Suppressor macrophage treated with lipopolysaccharide for 1 hour (primary cell): ENCODE measurements at places on chromosomes 13 and 19.
A peak's percentile ranks its signal among the peaks of the same experiment; 100 is the strongest.

DNA sequence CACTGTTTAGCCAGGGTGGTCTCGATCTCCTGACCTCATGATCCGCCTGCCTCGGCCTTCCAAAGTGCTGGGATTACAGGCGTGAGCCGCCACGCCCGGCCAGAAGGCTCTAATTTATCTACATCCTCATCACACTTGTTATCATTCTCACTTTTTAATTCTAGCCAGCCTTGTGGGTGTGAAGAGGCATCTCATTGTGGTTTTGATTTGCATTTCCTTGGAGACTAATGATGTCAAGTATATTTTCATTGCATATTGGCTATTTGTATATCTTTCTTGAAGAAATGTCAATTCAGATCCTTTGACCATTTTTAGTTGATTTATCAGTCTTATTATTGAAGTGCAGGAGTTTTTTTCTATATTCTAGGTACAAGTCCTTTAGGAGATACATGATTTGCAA is 27.7 kb upstream of the HIF3A start:
- DNase-seq = no peak

- peak; percentile 66 for DNase-seq
These were observed 64.1 kb downstream of the MRPL57 start for GRCh38 chr13:21240586-21240985.

GRCh38 chr13:32967584-32968182 is 48.5 kb upstream of the KL start:
- no peak for DNase-seq

GRCh38 chr19:3590991-3591659 is 5.8 kb downstream of the GIPC3 start:
- no peak for DNase-seq

GRCh38 chr13:80448725-80449124 is 107.8 kb upstream of the SPRY2 start:
- no peak for DNase-seq

- no peak for DNase-seq
These were observed 7.5 kb upstream of the CTXN1 start for GRCh38 chr19:7933411-7933810.

GRCh38 chr13:107964395-107964794 is 250.9 kb downstream of the LIG4 start:
- DNase-seq = no peak

- no peak for DNase-seq
These were observed 583 bp downstream of the ZNF615 start for GRCh38 chr19:52007451-52007805.

DNA sequence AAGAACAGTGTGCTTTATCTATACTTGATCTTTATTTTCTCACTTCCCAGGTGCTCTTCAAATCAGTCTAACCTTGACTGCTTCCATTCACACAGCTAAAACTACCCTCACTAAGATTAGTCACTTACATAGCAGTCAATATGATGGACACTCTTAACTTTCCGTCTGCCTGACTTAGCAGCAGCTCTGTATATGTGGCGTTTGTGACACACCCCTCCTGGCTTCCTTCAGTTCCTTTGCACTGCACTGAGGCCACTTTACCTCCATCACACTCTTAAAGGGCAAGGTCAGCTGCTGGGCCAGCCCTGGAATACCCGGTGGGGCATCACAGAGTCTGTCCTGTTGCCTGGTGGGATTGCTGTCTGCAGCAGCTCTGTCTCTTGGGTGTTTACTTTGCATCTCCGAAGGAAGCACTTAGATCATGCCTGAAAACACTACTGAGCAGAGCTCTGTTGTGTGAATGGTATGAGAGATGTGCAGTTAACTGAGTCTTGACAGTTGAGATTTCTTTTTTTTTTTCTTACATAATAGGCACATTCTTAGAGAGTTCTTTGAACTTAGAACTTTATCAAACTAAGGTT is 35.6 kb upstream of the IL17D start:
- no peak for DNase-seq

DNA sequence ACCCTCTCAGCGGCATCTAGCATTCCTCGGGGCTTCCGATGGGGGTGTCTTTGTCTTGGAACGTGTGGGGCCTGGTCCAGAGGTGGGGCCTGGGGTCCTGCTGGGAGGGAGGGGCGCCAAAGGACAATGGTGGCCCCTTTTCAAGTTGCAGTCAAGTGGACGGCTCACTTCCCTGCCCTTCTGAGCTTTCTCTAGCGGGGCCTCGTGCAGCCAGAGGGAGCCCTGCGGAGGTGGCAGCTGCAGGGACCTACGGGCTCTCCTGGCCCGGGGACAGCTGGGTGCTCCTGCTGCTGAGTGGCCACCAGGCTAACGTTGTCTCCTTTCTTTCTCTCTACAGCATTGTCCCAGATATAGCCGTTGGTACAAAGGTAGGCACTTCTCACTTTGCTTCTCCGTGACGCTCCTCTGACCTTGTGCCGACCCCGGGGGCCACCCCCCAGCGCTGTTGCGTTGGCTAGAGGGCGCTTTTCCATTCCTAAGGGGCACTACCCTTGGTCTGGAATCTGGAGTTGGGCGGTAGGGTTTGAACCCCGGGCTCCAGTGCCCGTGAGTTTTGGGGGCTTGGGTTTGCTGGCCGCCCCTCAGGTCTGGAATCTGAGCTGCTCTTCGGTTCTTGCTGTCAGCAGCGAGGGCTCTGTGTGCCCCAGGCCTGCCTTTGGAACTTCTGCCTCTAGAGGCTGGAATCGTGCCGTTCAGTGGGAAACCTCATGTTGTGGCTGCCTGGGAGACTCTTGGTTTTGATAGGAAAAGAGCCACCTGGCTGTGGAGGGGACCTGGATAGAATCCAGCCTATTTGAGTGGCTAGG is 2.0 kb downstream of the PTBP1 start:
- peak; percentile 63 for DNase-seq

DNA sequence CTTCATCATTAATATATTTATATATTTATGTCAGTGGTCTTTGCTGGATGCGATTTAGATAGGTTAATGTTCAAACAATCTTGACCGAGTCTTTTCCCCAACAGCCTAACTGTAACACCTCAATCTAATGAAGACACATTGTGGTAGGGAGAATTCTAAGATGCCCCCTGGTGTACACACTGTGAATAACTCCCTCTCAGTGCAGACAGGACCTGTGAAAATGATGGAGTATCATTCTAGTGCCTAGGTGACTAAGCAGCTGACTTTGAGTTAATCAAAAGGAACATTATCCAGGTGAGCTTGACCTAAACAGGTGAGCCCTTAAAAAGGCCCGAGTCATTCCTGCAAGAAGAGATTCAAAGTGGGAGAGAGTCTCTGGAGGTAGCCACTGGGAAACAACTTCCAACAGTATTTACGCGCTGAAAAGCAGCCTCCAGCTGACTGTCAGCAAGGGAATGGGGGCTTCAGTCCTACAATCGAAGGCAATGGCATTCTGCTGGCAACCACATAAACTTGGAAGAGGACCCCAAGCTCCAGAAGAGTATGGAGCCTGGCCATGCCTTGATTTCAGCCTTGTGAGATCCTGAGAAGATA is 28.0 kb upstream of the KBTBD7 start:
- peak; percentile 69 for DNase-seq

DNA sequence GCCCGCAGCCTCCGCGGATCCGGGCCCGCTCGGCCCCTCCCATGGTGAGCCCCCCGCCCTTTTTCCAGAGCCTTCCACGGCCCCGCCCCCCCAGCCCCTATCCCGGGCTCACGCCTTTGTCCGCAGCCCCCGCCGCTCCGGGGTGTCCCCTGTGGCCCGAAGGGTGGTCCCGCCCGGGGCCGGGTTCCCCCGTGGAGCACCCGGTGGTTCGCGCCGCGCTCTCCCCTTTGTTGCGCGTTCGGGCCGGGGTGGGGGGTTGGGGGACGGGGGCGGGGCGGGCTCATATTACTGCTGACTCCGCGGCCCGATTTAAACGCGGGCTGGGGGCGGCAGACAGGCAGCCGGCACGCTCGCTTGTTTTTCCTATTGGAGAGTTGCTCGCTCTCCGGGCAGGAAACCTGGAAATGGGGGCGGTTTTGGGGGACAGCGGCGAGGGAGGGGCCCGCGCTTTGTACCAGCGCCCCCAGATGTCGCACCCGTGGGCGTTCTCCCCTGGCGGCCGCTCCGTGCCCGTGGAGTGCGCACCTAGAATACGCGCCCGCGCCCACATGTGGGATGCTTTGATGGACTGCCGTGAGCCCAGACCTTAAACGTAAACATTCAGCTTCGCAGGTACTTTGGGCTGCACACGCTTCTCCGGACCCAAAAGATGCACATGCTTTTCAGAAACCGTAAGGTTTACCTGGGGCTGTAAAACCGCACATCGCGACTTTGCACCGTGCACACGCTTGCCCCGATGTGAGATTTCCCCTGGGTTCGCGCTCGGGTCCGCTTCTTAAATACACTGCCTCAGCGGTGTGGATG is 699 bp downstream of the PTOV1 start:
- peak; percentile 46 for DNase-seq

GRCh38 chr13:95298169-95298965 is 2.9 kb downstream of the ABCC4 start:
- no peak for DNase-seq

- no peak for DNase-seq
These were observed 179.8 kb downstream of the RBM26 start for GRCh38 chr13:79226250-79226649.

DNA sequence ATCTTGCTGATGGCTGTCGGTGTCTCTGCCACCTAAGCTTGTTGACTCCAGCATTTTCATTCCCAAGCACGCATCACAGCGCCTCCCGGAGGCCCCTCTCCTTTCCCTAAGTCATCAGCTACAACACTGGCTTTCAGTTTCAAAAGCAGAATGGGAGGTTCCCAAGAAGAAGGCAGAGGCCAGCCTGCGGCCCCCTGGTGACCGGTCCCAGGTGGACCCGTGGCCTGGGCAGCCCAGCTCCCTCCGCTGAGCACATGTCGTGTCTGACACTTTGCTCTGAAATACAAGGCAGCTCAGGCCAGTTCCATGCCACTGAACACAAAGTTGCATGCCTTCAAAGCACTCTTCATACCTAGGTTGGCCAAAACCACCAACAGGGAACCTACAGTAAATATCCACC is 8.5 kb downstream of the MLLT1 start:
- DNase-seq = no peak

DNA sequence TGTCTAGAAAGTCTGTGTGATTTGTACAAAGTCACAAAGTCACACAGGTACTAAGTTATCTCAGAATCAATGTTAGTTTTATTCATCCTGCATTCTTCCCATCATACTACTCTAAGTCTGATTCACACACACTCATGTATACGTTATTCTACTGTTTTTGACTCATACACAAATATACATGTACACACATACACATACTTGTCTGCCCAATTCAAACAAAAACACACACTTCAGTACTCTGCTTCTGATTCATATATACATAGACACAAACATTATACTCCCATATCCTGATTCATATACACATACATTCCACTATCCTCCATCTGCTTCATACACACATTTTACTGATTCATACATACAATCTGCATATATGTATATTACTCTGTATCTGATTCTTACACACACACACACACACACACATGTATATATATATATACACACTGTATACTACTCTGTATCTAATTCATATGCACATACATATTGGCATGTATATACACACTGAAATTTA is 69.3 kb downstream of the KLF12 start:
- no peak for DNase-seq

DNA sequence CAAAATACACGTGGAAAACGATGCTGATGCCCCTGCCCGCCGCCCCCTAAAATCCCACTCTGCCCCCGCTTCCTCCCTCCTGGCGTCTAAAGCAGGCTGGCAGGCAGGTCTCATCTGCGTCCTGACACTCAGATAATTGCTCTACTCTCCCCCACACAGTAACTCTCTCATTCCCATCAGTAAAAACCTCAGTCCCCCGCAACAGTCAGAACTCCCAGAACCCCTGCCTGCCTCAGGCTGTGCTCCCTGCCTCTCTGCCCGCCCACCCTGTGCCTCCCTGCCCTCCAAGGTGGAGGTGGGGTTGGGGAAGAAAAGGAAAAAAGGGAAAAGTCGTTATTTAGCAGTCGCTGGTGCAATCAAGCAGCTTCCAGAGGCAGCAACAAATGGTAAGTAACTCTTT is 473.7 kb downstream of the EFNB2 start:
- no peak for DNase-seq

GRCh38 chr19:7860714-7861618 is 13.2 kb downstream of the PRR36 start:
- no peak for DNase-seq

DNA sequence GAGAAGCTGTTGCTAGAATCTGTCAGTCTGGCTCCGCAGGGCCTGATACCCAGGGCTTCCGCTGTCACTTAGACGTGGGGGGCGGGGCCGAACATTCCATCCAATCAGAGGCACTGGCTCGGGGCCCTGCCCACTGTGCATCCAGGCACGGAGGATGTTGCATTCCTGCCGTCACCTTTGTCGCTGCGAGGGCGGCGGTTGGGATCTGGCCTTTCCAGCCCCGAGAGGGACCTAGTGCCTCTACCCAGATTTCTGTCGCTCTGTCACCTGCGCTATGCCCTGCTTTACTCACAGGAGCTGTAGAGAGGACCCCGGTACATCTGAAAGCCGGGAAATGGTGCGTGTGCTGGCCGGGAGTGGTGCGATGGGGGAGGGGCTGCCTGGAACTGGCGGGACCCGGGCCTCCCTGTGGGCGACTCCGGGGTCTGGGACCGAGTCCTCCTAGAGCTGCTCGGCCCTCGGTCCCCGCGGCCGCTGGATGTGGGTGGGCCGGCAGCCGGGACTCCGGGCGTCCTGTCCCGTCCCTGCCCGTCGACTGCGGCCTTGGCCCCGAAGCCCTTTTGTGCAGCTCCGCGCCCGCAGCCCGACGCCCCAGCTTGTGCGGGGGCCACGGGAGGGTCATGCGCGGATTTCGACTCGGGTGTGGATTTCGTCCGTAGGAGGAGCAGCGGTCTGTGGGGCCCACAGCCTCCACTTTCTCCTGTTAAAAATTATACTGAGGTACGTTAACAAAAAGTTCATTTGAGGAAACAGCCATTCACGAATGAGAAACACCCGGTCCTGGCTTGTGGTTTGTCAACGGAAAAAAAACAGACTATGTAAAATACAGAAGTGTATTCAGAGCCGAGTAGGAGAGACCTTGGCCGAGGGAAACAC is at the start of gene ZNF439:
ZNF439 (plus strand) TSS at position 133 of the 876 bp plus-strand sequence; CDS start at position 275, 142 bp downstream.
- peak; percentile 53 for DNase-seq

DNA sequence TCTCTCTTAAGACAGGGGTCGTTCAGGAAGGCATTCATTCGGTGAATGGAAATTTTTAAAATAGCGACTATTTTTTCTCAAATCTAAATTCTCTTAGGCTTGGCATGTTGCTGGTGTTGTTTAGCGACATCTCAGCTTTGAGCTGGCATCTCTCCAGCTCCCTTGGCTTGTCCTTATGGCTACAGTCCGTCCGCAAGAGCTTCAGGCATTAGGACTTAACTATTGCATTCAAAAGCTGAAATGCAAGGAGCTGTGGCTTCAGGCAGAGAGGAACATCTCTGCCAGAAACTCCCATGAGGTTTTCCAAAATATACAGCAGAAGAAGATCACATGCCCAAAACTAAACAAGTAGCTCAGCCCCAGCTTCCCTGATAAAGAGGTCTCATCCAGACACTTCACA is 578.5 kb downstream of the EFNB2 start:
- no peak for DNase-seq

DNA sequence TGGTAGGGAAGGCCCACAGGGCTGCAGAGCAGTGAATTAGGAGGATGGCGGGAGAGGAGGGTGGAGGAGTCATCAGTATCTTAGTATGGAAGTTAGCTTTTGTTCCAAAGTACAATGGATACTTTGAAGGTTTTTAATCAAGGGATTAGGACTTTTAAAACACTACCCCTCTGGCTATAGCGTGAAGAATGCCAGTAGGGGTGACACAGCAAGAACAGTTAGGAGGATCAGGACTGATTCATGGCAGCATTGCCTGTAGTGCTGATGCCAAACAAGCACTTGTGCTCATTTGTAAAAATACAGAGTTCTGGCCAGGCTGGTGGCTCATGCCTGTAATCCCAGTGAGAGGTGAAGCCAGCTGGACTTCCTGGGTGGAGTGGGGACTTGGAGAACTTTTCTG is 46.2 kb downstream of the SKA3 start:
- DNase-seq = no peak
